ENCODE measurements at places on chromosomes 12 and 14.

GRCh38 chr12:120249266-120249874 lies 16.2 kb downstream of the PXN start:
- DNase-seq = no peak

GRCh38 chr12:93447555-93448290 lies 6.0 kb upstream of the UBE2N start:
- DNase-seq = no peak

- DNase-seq = no peak
These were observed 258.0 kb upstream of the PLEKHG7 start for GRCh38 chr12:92444763-92445162.

DNA sequence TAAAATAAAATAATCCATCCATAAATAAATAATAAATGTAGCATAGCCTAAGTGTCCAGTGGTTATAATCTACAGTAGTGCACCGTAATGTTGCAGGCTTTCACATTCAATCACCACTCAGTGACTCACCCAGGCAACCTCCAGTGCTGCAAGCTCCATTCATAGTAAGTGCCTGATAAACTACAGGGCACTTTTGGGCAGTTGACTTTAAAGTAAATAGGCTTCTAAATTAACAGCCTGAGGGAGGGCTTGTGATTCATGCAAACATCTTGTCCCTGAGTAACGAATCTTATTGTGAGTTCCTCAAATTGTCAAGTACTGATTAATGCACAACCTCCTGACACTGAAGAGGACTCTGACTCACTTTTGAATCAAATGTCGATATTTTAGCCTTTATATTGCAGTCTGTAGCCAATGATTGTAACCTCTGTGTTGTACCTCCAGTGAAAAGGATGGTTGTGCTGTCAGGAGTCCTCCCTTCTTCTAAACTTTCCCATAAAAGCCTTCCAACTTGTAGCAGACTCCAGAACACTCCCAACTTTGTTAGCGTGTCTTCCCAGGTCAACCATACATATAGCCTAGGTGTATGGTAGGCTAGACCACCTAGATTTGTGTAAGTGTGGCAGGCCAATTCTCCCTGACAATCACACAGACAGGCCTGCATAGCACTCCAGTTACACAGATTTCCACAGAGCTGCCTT lies 55.0 kb upstream of the BICD1 start:
- DNase-seq = no peak

- DNase-seq = no peak
These were observed 8.0 kb upstream of the C12orf42 start for GRCh38 chr12:103503546-103504480.

- no peak for DNase-seq
These were observed at the start of gene CLEC14A for GRCh38 chr14:38255673-38256532. TSS of gene CLEC14A (minus strand) at chr14:38256093. CDS start at chr14:38256022, 71 bp downstream.

- DNase-seq = no peak
These were observed 363.6 kb downstream of the SNAPC1 start for GRCh38 chr14:62125793-62126192.

DNA sequence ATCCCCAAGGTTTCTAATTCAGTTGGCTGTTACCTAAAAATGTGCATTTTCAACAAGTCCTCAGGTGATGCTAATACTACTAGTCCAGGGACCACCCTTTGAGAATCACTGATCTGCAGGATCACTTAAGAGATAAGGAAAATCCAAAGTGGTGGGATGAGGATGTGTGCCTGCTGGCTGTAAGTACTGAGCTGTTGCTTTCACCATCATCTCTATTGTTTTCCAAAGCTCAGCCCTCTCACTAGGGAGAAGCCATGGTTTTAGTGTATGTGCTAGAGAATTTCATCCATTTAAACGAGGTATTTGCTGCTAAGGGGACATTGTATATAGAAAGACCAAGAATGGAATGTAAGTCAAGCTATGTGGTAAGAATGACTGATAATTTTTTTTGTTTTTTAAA lies 202.3 kb downstream of the KIF21A start:
- DNase-seq = no peak

All from NCI-H1092 (cell line).